Right cardiac atrium (tissue), 5 donors: ENCODE measurements at places on chromosomes 13 and 19. TPM values are rescaled to one million over a fixed set of nuclear protein-coding genes. Genes with fewer than 3 reads are reported as not detected.

Gene QPCTL
- 2.7 TPM for polyA plus RNA-seq

Gene SLC25A42
- polyA plus RNA-seq = 15.7 TPM

Gene SLAIN1
- 9.2 TPM for polyA plus RNA-seq

Gene ERICH6B
- polyA plus RNA-seq = not detected

Gene MEDAG
- 7.3 TPM for polyA plus RNA-seq
